ENCODE measurements at places on chromosomes 13 and 19.

GRCh38 chr19:41597600-41598041 is 21.7 kb downstream of the CEACAM21 start:
- DNase-seq = peak; percentile 50

DNA sequence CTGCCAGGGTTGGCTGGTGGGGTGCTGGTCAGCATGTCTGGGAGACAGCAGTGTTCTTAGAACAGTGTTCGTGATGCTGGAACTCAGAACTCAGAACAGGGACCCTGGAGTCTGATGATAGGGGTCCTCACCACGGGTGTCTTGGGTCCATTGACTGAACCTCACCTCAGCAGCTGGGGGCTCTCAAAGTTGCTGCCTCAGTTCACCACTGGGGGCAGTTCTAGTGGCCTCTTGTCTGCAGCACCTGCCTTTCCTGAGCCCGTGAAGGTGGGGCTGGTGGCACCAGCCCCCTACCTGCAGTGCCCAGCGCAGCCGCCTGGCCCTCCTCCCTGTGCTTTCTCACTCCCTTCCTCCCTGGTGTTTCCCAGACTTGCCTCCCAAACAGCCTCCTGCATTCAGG is 28.5 kb downstream of the SAFB start:
- DNase-seq = no peak

DNA sequence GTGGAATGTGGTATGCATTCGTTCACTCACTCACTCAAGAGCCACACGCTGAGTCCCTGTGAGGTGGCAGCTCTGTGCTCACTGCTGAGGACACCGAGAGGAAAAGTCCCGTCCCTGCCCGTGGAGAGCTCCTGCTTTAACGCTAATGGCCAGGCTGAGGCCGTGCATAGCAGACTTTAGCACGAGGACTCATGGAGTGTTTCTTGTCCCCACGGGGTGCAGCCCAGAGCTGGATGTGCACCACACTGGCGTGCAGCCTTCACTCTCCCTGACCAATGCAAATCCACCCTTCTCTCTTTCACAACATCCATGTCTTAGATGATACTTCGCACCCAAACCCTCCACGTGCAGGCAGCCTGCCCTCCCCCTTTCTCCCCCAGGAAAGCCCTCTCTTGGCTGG is 159.6 kb upstream of the ZNF536 start:
- DNase-seq = no peak

GRCh38 chr19:46413262-46414031 is at the start of gene CCDC8:
CCDC8 (minus strand) TSS chr19:46413564; CDS start chr19:46412810, 754 bp downstream.
- peak; percentile 99 for DNase-seq

GRCh38 chr13:34805347-34805746 is 136.7 kb upstream of the NBEA start:
- DNase-seq = no peak

- no peak for DNase-seq
These were observed 12.7 kb upstream of the FREM2 start for GRCh38 chr13:38674208-38674607.

DNA sequence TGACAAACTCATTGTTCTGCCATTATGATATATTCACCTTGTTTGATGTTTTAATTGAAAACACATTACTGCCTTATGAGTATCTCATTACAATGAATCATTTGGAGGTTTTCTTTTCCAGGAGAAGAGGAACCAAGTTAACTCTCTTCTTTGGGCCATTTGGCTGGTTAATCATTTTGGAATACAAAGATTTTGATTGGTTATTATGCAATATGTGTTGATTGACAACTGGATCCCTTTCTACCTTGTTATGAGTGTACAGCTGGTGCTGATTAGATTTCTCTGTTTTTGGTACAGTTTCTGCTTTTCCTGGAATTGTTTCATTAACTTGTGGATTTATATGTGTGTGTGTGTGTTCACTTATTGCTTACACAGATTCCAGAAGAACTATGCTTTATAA is 49.2 kb upstream of the RGCC start:
- peak; percentile 34 for DNase-seq

GRCh38 chr19:29645911-29646310 is 19.4 kb upstream of the PLEKHF1 start:
- DNase-seq = no peak

GRCh38 chr13:77430377-77430951 is 103.6 kb upstream of the MYCBP2 start:
- DNase-seq = no peak

DNA sequence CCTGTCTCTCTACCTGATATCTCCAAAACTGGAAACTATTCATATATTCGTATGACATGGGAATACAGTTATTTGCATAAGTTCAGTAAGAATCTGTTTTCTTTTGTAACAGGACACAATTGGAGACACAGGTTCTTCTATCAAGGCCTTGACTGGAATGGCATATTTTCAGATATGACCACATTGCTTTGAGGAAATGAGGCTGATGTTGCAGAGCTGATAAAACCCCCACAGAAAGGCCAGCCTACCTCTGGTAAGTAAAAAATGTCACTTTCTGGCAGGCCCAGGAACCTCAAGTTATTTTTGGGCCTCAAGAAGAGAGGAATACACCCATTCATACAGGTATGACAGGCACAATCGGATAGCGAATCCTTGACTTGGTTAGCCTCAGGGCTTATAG is 29.5 kb upstream of the KBTBD6 start:
- DNase-seq = no peak

- peak; percentile 4 for DNase-seq
These were observed 785.4 kb downstream of the UQCRFS1 start for GRCh38 chr19:28427376-28428083.

GRCh38 chr13:80552851-80553440 is 212.0 kb upstream of the SPRY2 start:
- DNase-seq = no peak

- DNase-seq = no peak
These were observed 9.3 kb upstream of the CEACAM3 start for GRCh38 chr19:41787055-41787454.

DNA sequence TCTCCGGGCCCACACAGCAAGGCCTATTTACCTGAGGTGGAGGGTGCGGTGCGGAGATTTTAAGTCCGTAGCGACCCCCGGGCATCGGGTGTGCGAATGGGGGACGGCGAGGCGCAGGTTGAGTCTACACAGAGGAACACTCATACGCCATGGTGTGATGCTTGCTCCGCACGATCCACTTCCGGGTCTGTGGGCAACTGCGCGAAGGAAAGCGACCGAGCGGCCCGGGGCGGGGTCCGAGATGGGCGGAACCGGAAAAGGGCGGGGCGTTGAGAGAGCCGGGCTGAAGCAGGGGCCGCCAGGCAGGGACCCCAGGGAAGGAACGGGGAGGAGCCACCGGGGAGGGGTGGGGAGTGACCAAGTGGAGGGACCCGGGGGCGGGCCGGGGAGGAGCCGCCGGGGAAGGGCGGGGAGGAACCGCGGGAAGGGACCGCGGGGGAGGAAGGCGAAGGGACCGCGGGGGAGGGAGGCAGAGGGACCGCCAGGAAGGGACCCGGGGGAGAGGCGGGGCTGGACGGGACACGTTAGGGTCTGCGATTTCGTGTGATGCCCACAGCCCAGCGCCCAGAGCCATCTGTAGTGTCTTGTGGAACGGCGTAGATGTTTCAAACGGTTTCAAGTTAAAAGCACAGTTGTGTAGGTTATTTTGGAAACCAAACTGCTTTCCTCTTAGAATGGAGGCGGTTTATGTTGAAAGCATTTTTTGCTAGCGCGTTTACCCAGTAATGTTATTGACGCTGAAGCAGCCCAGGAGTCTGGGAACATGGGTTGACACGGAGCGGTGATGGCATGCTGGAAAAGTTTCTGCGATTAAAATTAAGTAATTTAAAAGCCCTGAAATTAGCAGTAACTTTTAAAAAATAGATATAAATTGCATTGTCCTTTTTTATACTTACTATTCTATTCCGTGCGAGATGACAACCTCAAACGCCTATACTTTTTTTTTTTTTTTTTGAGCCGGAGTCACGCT is at the start of gene ZNF160:
Gene ZNF160 (minus strand): TSS at position 189 of the 970 bp plus-strand sequence. CDS start 17,146 bp downstream, outside the sequence.
- peak; percentile 97 for DNase-seq

GRCh38 chr19:41848666-41849065 is 3.8 kb downstream of the DMRTC2 start:
- DNase-seq = no peak

- peak; percentile 43 for DNase-seq
These were observed 6.6 kb downstream of the TMEM272 start for GRCh38 chr13:51838240-51838846.

DNA sequence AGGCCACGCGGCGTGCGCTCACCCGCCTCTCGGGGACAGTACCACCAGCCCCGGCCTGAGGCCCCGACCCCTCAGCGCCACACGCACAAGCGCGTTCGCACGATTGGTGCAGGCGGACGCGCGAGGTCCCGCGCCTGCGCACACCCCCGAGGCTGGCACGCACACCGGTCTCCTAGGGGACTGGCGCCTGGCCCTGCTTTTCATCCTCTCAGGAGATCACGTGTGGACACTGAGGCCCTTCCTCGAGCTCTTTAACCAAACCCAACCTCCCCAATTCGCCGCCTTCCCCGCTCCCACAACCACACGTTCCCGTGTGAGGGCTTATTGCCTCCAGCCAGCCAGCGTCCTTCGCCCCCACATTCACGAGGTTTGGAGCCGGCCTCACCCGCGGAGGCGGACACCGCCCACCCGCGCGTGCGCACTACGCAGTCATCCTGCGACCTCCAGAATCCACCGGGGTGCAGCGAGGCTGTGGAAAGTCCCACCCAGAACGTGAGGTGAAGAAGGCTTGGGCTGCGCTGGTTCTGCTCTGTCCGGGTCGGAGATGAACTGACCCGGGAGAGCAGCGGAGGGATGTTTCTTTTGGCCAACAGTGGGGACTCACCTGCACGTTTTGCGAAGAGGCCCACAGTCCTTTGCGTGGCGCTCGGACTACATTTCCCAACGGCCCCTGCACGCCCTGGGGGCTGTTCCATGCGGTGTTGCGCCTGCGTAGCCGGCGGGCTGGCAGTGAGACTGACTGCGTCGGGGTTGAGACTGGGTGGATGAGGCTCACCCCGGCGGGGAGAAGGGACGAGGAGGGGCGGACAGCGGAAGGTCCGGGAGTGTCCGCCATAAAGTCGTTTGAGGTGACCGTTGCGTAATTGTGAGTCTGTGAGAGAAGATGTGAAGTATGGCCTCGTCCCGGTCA is 539 bp upstream of the ZNF667 start:
- peak; percentile 90 for DNase-seq

GRCh38 chr19:49019242-49019932 is 2.5 kb upstream of the LHB start:
- DNase-seq = peak; percentile 28

DNA sequence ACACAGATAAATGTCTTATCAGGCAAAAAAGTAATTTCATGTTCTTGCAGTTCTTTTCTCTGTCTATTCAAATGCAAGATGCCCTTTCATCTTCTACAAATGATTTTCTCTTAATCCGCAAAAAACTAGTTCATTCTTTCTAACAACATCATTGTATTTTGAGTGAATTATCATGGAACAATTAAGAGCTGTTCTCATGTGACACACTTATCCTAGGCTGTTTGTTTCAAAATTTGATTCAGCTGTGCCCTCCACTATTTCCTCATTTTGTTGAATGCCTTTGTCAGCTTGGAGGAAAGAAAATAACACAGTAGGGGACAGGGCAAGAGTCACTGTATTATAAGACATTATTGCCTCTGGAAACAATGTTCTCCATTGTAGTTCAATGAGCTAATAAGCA is 396.9 kb downstream of the KCTD12 start:
- no peak for DNase-seq

DNA sequence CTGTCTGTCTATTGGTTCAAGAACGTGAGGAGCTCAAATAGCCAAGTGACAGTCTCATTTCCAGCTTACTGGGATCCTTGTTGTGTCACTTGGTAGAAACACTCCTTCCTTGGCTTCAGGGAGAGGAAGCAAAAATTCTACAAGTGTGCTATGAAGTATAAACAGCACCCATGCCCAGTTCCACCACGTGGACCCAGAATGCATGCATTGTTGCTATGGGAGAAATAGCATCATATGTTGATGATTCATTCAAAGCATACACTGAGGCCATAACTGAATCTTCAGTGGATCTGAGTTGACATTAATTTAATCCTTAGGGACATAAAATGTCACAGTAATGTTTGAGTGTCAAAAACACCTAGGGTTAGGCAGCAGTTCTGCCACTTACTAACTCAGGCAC is 199.0 kb upstream of the RXFP2 start:
- no peak for DNase-seq

GRCh38 chr13:21529146-21529893 is 70.2 kb upstream of the ZDHHC20 start:
- no peak for DNase-seq

DNA sequence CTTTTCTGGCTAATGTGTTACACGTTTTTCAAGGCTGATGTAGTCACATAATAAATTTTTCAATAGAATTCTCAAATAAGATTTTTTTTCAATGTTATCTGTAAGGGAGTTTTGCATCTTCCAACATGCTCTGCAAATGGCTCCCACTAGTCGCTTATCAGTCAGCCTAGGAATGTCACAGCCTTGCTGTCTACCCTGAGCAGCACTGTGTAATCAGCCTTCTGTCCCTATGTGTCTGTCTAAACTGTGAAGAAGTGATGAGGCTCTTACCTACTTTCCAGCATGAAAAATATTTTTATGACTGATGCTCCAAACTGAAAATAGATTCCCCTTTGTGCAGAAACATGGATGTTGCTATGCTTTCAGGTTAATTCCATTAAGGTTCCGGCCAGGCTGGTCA is 75.1 kb upstream of the FAM216B start:
- DNase-seq = no peak

DNA sequence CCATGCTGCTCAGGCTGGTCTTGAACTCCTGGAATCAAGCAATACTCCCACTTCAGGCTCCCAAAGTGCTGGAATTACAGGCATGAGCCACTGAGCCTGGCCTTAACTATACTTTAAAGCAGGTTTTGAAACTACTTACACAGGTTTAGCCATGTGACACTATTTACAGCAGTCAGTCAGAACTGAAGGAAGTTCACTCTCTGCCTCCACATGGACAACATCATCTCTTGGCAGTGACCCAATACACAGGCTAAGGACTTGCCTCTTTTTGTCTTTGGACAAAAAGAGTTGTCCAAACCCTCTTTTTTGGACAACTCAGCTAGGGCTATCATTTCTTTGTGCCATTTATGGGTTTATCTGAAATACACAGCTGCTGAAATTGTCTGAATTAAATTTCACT is 89.0 kb upstream of the CLDN10 start:
- no peak for DNase-seq

DNA sequence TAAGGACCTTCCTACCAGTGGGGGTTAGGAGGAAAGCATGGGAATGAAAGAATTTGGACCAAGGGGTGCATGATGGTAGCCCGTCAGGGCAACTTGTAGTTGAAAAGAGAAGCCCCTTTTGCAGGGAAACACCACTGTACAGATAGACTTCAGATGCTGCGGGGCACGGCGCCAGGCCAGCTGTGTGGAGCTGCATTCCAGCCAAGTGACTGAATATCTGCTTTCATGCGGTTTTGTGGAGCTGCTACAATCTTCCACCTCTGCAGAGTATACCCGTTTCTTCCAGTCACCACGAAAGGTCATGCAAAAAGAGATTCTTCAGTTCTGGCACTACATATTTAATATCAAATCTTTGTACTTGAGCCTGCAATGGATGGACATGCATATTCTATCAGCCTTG is 104.7 kb downstream of the RGCC start:
- peak; percentile 89 for DNase-seq

GRCh38 chr13:44249431-44249836 is 124.2 kb upstream of the SERP2 start:
- DNase-seq = peak; percentile 80

- no peak for DNase-seq
These were observed 465.6 kb downstream of the ITGBL1 start for GRCh38 chr13:101917833-101918661.

- DNase-seq = no peak
These were observed 14.6 kb downstream of the IFNL3 start for GRCh38 chr19:39230096-39230764.
